ENCODE measurements at places on chromosomes 13 and 19.

DNA sequence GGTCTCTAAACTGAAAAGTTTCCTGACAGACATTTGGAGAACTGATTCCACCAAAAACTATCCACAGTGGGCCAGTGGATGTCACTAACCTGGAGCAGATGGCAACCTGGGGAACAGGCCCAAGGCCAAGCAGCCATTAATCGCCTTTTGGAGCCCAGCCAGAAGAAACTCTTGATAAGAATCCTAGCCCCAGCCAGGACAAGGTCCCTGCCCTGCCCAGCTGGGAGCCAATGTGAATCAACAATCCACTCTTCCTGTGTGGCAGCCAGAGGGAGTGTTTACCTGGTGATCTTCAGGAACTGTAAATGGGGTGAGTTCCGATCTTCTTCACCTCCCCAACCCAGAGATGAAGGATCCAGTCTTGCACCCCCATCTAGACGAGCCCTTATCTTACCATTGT lies 14.5 kb upstream of the IGSF23 start:
- DNase-seq = no peak

DNA sequence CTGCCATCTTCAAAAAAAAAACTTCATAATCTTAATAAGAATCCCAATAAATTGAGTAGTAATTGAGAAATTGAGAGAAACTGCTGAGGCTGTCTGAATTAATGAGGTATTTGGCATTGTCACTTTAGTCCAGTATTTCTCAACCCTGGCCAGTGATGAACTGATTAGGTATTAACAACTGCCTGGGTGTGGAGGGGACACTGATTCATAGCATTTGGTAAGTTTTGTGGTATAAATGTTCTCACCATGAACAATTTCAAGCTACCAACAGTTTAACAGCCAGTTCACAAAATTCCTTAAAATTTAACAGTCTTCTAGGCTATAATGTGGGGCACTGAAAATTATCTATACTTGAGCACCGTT lies 18.3 kb downstream of the GPC6 start:
- DNase-seq = no peak

DNA sequence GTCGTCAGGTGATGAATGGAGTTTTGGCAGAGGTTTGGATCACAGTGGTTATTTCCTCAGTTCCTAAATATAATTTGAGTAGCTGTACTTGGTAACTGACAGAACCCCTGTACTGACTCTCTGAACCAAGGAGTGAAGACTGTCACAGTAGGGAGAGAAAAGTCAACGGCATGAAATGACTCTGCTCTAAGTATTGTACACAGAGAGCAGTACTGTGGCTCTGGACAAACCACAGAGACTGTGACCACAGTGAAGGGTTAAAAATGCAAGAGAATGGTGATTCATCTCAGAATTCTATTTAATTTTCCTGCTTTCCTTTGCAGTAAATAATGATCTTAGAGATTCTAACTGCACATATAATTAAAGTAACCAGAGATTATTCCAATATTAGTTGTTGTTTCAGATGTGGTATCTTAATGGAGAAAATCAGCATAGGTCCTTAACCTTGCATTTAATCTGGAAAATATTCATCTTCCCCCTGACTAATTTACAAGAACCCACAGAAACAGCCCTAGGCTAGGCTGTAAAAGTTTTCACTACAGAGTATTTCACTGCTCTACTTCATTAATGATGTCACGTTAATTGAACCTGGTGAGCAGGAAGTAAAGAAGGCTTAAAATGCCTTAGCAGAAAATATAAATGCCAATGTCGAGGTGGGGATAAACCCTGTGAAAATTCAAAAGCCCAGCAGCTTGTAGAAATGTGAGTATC lies 221.9 kb downstream of the LIG4 start:
- no peak for DNase-seq

GRCh38 chr13:43326100-43326499 lies 302.7 kb downstream of the DNAJC15 start:
- DNase-seq = no peak

GRCh38 chr19:45126654-45127053 lies 33.7 kb downstream of the PPP1R37 start:
- no peak for DNase-seq

DNA sequence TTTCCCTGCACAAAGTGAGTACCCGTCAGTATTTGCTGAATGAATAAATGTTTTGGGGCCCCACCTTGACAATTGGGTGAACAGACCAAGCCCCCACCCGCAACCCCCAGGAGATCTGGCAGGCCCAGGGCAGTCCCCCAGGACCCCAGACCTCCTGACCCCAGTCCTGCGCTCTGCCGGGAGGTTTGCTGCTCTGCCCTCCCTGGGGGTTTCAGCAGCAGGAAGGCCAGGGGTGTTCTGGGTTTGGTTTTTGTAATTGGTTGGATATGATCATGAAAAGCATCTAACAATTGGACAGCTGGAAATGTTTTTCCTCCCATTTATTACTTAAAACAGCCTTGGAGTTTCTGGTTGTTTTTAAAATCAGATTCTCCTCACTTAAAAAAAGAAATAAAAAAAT lies 193.8 kb downstream of the URI1 start:
- DNase-seq = no peak

GRCh38 chr13:104823709-104824108 lies 1711.8 kb downstream of the EFNB2 start:
- no peak for DNase-seq
